Smooth muscle cell of the umbilical artery (primary cell): ENCODE measurements at places on chromosomes 5 and 9. TPM values are rescaled to one million over a fixed set of nuclear protein-coding genes. Genes with fewer than 3 reads are reported as not detected.

Gene NR2F1
- total RNA-seq: 17.2 and 19.9 TPM in 2 replicates

Gene ACOT12
- 0.23 TPM in 1 of 2 replicates, not detected in the other for total RNA-seq

Gene CXXC5
- 42.9 and 63.5 TPM in 2 replicates for total RNA-seq

Gene ANP32B
- total RNA-seq: 6.2 and 9.3 TPM in 2 replicates

Gene CDKN2A
- total RNA-seq: 25.8 and 27.9 TPM in 2 replicates

Gene SPATA31D1
- total RNA-seq: not detected in 2 replicates

Gene UBE2QL1
- under 0.01 TPM in 1 of 2 replicates, not detected in the other for total RNA-seq

Gene PRR16
- 1.2 and 1.8 TPM in 2 replicates for total RNA-seq

Gene ZMYND19
- total RNA-seq: 18.3 and 18.4 TPM in 2 replicates

Gene INSL6
- not detected in 2 replicates for total RNA-seq

Gene TAS2R1
- total RNA-seq: not detected in 2 replicates

Gene PCDHGA1
- 0.69 and 0.89 TPM in 2 replicates for total RNA-seq

Gene PTGES
- 6.3 and 162 TPM in 2 replicates for total RNA-seq

Gene SLCO6A1
- not detected in 2 replicates for total RNA-seq

Gene SPOUT1
- total RNA-seq: 16.0 and 28.7 TPM in 2 replicates
